Glutamatergic neuron (in vitro differentiated cells): ENCODE measurements at places on chromosomes 7 and 10. TPM values are rescaled to one million over a fixed set of nuclear protein-coding genes. Genes with fewer than 3 reads are reported as not detected.

ARHGEF35 gene
- 0.69 TPM for total RNA-seq

- no peak overlapping the region for H3K27ac ChIP-seq
- no peak overlapping the region for H3K4me3 ChIP-seq
Observed at GRCh38 chr7:128400566-128400965, 9.2 kb downstream of the IMPDH1 start.

DNA sequence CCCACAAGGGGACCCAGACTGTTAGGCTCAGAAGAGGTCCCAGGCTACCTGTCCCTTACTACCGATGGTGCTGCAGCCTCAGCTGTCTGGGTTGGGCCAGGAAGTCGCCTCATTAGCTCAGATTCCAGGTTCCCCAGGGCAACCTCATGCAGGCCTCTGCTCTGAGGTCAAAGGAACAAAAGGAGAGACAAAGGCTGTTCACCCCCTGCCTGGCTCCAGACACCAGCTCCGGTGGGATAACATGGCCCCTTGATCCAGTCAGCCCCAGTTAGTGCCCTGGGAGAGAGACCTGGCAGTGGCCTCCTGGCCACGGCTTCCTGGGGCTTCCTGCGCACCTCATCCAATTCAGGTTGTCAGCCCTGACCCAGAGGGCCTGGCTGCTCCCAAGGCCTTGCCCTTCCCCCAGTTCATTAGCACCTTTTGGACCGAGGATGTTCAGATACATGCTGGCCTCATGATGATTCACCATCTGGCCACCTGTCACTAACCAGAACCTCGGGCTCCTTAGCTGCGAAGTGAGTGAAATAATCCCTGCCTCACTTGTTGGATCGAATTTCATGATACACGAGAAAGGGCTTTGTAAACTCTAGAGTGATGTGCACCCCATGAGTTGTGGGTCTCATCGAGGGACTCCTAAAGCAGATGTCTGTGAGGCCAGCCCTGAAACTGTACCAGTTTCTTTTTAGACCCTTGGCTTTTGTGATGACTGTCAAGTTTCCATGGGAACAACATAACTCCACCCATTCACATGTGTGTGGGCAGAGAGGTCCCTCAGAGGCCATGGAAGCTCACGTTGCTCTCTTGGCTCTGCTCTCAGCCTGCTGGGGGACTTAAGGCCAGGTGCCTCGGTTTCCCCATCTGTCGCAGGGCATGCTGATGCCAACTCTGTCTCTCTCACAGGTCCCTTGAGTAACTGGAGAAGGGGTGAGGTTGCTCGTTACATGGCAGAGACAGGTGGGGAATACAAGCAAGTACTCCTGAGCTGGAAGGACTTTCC is 79.5 kb upstream of the PCBD1 start:
- H3K36me3 ChIP-seq = peaks cover 13% of the 10 kb centered on the region
- DNase-seq = no peak
- peaks cover 5% of the 10 kb centered on the region for H3K4me1 ChIP-seq

TMEM176A gene
- 1.3 TPM for total RNA-seq

ZNF485 gene
- total RNA-seq = 3.4 TPM

DNA sequence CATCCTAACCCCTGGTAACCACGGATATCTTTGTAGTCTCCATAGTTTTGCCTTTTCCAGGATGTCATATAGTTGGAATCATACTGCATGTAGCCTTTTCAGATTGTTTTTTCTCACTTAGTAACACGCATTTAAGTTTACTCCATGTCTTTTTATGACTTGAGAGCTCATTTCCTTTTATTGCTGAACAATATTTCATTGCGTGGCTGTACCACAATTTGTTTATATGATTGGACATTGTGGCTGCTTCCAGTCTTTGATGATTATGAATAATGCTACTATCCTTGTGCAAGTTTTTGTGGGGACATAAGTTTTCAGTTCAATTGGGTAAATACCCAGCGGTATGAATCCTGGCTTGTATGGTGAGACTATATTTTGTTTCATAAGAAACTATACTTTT is 60.8 kb downstream of the AOAH start:
- no peaks in the 10 kb centered on the region for H3K27me3 ChIP-seq
- peaks cover 12% of the 10 kb centered on the region for H3K4me1 ChIP-seq
- H3K27ac ChIP-seq = no peak overlapping the region
- no peaks in the 10 kb centered on the region for H3K36me3 ChIP-seq

SLC26A5 gene
- not detected for total RNA-seq

- H3K27ac ChIP-seq = no peak within 1 kb of the TSS
- no peaks in the 10 kb centered on the region for H3K36me3 ChIP-seq
- H3K4me1 ChIP-seq = no peaks in the 10 kb centered on the region
- peak within 1 kb of the TSS; percentile 93 for H3K4me3 ChIP-seq
Observed at GRCh38 chr7:117479225-117480054, at the start of gene CFTR. Gene CFTR, plus strand, starts transcription at chr7:117480025. Its CDS starts 70 bp downstream, at chr7:117480095.

GRCh38 chr10:116774728-116775151 is 32.4 kb upstream of the HSPA12A start:
- no peak overlapping the region for H3K27ac ChIP-seq
- peaks cover 5% of the 10 kb centered on the region for H3K4me1 ChIP-seq
- H3K4me3 ChIP-seq = no peak overlapping the region
- peaks cover 2% of the 10 kb centered on the region for H3K36me3 ChIP-seq
- DNase-seq = no peak

- H3K36me3 ChIP-seq = no peaks in the 10 kb centered on the region
- no peak for DNase-seq
- no peaks in the 10 kb centered on the region for H3K4me1 ChIP-seq
Observed at GRCh38 chr7:29009947-29010346, 51.8 kb upstream of the TRIL start.

SMKR1 gene
- total RNA-seq = 0.98 TPM
